ENCODE measurements at places on chromosomes 11 and 22.
A peak's percentile ranks its signal among the peaks of the same experiment; 100 is the strongest.

DNA sequence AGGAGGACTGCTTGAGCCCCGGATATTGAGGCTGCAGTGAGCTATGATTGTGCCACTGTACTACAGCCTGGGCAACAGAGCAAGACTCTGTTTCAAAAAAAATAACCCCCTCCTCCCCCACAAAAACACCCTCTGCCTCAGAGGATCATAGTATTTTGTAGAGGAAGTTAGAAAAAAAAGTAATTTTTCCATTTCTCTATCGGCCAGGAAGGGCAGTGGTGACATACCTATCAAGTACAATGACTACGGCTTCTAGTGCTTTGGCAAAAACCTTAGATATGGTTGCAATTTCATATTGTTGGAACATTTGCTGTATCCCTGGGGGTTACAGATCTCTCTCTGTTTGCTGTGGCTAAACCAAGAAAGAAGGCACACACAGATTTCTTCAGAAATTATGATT lies 28.9 kb downstream of the C2CD3 start:
- no peak for DNase-seq

GRCh38 chr11:40819230-40819629 lies 640.2 kb downstream of the LRRC4C start:
- DNase-seq: no peak

- DNase-seq: peak; percentile 3
Measured at GRCh38 chr22:40396882-40397281, 26.5 kb downstream of the SGSM3 start.

GRCh38 chr11:15093432-15093831 lies 20.0 kb downstream of the CALCB start:
- DNase-seq: no peak

- DNase-seq: peak; percentile 77
Measured at GRCh38 chr22:36328635-36329253, 59.0 kb downstream of the MYH9 start.

DNA sequence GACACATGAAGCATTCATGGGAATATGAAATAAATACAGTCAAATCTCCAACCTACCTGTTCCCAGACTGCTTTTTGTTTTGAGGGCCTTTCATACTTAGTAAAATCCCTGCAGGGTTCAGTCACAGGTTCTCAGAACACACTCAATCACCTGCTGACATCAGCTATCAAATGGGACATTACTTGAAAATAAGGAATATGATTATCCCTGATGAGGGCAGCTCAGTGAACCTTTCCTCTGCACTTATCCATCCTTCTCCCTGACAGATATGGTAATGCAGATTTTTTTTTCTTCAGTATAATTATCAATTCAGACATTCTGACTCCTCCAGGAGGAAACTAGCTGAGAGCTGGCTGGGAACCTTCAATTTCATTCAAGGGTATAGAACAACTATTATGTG lies 1127.4 kb upstream of the CCDC90B start:
- DNase-seq: no peak

- no peak for DNase-seq
Measured at GRCh38 chr11:17992916-17993315, 19.9 kb downstream of the SERGEF start.

Measured in stromal cell of bone marrow (primary cell).